ENCODE measurements at places on chromosomes 3 and 15.

GRCh38 chr3:37987751-37988179 is 2.8 kb upstream of the VILL start:
- DNase-seq, result no peak

DNA sequence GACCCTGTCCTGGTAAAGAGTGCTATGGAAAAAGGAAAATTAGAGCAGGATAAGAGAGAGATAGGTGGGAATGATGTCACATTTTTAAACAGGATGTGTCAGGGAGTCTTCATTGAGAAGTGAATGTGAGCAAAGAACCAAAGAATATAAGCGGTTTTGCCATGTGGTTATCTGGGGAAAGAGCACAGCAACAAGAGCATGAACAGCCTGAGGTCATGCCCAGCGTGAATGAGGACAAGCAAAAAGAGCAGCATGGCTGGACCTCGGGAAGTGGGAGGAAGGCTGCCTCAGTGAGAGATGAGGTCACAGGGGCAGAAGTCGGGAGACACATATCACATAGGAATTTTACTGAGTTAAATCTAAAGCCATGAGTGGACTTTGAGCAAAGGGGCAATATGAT is 82.8 kb upstream of the HES1 start:
- DNase-seq, result no peak

DNA sequence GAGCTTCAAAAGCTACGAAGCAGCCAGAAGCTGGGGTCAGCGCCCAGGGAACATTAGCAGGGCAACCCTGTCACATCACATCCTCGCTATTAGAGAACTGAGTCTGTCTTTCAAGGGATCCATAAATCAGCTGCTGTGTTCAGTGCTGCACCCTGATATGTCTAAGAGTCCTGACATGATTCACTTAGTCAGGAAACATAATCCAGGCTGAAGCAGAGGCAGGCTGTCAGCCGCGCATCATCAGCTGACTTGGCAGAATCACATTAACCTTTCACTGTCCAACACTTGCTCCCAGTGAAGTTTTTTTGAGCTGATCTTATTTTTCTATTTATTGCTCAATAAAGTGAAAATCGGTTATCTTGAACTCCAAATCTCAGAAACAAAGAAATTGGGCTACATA is 23.5 kb downstream of the MYH15 start:
- DNase-seq, result no peak

GRCh38 chr3:120678331-120678947 is 3.6 kb downstream of the HGD start:
- DNase-seq, result no peak

DNA sequence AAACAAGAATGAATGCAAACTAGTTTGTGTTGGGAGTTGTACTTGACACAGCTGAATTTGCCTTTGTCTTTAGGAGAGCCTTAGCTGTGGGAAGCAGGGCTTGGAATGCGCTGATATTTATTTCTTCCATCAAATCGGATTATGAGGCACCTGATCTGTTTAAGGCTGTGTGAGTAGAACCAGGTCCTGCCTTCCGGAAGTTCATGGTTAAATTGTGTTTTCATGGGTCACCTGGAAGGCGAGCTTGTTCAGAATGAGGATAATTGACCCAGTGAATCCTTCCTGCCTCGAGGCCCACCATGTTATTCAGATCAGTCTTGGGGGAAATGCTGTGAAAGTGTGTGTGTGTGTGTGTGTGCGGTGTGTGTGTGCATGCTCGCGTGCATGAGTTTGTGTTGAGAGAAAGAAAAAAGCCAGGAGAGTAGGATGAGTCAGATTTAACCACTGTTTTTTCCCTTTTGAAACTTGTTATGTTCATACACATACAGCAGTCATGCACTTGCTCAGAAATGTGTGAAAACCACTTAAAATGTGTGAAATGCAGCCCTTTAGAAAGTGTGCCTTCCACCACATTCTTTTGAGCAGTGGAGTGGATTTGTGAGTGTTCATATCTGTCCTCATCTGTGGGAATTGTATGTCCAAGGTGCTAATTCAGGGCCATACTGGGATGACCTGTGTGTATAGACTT is 36.7 kb downstream of the SMAD3 start:
- no peak for DNase-seq

GRCh38 chr3:38116471-38117162 is 20.3 kb downstream of the ACAA1 start:
- no peak for DNase-seq

DNA sequence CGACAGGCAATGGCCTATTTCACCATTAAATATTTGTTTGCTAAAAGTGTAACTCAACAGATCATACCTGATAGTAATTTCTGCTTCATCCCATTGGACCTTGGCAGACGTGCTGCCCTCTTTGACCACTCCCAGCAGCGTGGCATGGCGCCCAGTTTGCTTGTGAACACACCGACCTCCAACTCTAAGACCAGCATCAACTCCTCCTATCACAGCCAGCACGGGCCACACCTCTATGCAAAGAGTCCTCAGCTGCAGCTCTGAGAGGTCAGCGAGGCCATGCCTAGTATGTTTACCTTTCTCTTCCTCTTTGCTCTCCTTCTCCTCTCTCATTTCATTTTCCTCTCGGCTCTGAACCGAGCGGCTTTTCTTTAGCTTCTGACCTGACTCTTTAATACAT is 80.6 kb downstream of the FBXL22 start:
- DNase-seq, result no peak

DNA sequence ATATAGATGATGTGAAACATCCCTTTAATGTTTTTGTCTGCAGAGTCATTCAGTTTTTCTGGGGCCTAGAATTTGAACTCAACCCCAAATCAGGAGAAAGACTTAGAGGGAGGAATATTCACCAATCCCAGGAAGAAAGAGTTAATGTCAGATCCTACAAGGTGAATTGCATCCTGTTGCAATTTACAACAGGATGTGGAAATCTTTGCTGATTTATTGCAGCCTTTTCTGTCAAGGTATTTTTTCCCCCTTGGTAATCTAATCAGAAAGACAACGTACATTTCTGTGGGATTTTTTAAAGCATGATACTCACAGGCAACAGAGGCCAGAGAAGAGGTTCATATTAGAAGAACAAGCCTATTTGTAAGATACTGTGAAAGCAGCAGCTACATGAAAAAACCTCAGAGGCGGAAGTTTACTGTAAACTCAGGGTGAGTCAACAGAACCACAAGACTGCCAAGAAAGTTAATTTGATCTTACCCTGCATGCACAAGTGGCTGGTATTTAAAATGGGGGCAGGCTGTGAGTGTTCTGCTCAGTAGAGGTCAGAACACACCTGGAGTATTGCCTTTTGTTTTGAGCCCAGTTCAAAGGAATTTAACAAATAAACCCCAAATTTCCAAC is 531.9 kb downstream of the AGBL1 start:
- no peak for DNase-seq

DNA sequence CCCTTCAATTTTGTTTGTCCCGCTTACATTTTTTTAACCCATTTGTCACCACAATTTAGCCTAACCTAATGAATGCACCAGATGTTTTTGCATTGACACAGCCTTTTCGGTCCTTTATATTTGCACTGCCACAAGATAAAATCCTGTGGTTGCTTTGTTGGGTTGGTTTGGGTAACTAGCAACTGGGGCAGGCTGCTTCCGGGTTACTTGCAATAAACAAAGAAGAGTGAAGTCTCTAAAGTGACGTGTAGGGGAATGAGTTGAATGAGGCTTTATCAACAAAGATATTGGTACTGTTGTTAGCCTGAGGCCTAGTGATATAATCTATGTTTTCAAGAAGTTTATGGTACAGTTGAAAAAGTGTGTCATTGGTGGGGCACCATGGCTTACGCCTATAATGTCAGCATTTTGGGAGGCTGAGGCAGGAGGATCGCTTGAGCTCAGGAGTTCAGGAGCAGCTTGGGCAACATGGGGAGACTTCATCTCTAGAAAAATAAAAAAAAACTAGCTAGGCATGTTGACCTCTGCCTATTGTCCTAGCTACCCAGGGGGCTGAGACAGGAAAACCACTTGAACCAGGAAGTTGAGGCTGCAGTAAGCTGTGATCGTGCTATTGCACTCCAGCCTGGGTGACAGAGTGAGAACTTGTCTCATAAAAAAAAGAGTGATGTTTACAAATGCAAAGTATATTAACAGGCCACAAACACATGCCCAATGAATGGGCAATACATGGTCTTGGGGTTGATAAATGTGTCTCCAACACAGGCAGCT is 121.8 kb downstream of the OXSM start:
- no peak for DNase-seq

All from stimulated activated CD4-positive, alpha-beta T cell treated with anti-CD3 and anti-CD28 coated beads, Interleukin-15, amount 100 ng/mL, for 48 hours (primary cell).